ENCODE measurements at places on chromosomes 5 and 9.

DNA sequence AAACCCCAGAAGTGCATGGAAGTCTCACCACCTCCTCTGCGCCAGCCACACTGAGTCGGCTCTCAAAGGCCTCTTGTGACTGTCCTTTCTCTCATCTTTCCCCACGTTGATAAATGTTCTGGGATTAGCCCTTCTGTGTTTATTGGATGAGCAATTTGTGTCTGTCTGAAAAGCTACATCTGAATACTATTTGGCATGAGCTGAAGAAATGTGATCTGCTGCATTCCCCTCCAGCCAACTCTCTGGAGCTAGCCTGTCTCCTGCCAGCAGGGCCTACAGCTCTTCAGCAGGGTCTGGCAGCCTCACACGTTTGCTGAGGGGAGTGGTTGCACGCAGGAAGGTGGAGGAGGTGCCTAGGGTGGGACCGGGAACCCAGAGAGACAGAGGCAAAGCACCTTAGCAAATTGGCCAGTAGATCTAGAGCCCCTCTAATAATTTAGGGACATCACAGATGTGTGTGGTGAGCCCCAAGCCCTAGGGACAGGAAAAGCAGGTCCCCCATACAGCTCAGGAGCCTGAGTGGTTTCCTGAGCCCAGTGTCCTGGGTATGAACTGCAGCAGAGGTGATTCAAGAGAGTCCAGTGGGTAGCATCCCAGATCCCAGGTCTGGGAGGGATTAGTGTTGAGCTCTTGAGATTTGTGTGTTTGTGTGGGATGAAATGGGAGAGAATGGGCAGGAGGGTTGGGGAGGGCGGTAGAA is 20.5 kb upstream of the B4GALT1 start:
- DNase-seq = no peak

DNA sequence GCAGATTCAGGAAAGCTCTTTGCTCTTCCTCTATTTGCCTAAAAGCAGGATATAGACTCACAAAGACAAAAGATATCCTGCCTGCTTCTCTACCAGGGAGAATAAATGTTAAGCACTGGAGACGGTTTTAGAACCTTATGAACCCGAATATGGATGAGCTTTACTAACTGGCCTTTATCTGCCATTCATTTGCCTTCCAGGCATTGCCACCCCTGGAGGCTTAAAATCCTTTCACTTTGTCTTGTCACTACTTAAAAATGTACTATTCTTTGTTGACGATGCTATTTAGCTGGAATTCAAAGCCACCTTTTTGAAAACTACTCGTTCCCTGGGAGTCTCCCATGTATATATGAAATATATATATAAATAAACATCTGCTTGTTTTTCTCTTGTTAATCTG is 23.2 kb upstream of the LVRN start:
- DNase-seq = no peak

DNA sequence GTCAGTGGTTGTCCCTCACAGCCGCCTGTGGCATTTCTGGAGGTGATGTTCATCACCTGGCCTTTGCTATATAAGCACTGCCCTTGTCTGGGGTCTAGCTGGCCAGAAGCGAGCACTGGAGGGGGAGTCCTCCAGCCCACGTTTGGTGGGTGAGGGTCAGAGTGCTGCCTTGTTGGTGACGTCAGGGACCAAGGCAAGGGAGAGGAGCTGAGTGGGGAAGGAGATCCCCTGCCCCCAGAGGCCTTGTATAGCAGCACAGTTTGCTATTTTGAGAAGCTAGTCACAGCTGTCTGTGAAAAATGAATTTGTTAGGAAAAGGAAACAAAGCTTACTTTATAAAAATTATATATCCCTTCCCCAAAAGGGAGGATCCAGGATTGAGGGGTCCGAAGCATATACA is 49.8 kb downstream of the SYK start:
- DNase-seq = no peak

DNA sequence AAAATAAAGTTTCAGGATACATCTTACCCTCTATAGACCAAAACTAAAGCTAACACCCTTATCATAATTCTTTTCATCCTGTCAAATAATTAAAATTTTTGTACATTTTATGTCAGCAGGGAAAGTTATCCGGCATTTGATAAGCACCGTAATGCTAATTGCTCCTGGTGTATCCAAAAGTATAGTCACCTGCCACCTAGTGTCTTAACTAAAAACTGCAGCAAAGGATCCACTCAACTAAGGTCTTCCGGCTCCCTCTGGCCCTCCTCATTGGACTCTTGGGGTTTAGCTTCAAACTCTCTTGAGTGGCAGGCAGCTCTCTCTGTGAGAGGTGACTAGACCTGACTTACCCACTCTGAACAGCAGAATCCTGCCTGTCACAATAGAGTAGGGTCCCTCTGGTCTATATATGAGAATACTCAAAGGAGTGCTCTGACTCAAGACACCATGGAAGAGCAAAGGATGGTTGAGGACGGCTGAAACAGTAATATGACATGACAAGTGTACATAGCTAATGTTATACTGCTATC is 60.4 kb upstream of the CAST start:
- DNase-seq = peak; percentile 44

GRCh38 chr9:99114846-99115500 is 10.1 kb downstream of the TGFBR1 start:
- no peak for DNase-seq

DNA sequence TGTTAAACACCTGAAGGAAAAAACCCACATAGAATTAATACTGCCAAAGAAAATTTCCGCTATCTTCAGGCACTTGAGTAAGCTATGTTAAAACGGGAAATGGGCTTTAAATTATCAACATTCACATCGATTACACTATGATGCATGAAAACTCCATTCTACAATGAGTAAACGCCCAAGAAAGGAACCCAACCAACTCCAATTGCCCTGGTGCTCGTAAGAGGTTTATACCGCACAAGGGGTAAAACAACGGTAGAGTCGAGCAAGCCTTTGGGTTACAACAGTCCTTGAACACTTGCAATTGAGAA is 1.0 kb downstream of the AGTPBP1 start:
- DNase-seq = no peak

DNA sequence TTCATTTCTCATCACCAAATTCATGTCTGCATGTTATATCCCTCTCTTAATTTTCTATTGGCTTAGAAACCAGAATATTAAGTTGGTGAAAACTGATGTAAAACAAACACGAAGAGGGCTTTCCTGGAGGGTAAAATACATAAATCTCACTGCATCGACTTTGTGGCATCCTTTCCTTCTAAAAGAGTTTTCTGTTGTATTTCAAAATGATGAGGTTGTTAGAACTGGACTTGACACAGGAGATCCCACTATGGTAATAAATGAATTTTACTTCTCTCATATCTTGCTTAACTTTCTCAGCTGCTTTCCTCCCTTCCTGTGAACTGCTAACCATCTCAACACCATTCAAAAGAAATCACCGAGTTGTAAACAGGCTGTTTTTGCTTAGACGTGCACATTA is 162.0 kb upstream of the TRPC7 start:
- DNase-seq = no peak

DNA sequence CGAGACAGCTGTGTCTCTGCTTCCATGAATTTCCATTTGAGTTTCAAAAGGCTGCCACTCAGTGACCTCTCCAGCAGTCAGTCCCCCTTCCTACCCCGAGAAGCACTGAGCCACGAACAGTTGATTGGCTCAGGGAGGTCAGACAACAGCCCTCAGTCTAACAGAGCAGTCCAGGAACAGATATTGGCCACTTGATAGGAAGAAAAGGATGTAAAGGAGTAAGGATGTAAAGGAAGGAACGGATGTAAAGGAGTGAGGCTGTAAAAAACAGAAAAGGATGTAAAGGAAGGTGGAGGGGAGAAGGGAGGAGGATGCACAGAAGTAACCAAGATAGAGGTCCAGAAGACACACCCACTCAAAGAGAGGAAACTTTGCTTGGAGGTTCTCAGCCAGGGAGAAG is 3.2 kb upstream of the NR4A3 start:
- no peak for DNase-seq

- no peak for DNase-seq
Observed at GRCh38 chr5:58968350-58968749, 385.5 kb downstream of the RAB3C start.

DNA sequence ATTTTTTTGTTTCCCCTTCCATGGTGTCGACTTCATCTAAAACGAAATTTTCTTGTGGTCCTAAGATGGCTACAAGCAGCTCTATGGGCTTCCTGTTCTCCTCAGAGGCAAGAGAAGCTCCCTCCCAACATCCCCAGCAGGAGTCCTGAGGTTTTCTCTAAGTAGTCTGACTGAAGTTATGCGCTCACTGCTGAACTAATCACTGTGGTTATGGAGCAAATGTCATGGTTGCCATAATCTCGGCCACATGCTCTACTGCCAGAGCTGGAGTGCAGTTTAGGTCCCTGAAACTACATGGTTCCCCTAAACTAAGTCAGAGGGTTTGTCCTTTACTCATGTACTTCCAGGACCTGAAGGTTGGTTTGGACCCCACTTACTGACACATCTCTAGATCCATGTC is 68.0 kb upstream of the MAMDC2 start:
- DNase-seq = no peak

DNA sequence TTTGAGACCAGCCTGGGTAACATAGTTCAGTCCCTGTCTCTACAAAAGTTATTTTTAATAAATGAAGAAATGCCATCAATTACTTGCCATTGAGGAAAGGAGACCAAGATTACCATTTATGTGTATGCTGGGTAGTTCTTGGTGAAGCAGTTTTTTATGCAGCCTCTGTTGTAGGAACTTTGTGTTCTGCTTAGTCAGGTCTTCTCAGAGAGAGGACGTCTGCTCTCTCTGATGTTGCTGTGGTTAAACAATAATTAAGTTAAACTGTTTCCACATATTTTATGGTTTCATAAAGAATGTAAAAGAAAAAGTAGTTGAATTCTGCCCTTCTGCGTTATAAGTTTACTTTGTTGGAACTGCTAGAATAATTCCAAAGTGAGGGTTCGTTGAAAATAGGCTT is 210.5 kb downstream of the KDM4C start:
- no peak for DNase-seq

GRCh38 chr9:108634672-108635462 is 220.9 kb downstream of the ACTL7B start:
- DNase-seq = no peak

DNA sequence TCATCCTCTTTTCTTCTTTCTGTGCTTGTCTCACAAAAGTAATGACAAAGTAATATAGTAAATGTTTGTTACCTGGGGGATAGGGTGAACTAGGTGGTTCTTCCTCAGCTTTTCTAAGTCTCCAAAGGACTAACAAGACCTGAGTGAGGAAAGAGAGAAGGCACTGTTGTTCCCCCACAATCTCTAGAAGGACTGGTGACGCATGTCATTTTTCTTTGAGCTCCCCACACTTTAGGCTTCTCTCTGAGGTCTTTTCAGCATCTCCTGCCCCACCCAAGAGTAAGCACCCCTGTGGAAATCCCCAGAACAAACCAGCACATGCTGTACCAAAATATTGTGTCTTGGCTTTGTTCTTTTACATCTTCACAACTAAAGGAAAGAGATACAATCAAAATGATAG is 2.4 kb upstream of the IL7R start:
- DNase-seq = no peak

DNA sequence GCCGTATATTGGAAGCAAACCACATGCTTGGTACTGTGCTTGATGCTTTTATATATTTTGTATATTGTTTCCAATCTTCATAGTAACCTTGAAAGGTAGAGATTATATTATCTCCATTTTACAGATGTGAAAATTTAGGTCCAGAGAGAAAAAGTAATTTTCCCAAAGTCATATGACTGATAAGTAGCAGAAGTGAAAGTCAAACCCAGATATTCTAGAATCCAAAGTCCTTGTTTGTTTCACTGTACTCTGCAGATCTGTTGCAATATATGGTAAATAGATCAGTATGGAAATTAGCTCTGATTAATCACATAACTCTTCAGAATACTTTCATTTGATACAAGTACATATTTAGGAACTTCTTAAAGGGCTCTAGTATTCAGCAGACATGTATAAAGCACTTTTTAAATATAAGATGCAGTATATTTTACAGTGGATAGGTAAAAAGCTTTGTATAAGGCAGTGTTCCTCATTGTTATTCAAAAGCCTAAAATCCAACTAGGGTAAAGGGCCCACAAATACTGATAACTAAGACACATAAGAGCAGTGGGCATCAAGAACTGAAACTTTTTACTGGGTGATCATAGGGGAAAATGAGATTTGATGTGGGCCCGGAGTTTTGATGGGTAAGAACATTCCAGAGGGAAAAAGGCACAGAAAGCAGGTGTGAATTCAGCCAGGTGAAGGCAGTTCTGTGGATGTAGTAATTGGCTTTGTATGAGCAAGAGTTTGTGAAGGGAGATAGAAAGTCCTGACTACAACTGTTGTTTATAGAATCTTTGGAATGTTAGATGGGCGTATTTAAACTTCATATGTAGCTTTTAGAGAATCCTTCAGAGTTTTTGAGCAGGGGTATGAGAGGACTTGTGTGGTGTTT is 25.0 kb downstream of the NDFIP1 start:
- no peak for DNase-seq

- DNase-seq = no peak
Observed at GRCh38 chr5:68456756-68457217, 241.2 kb downstream of the PIK3R1 start.

GRCh38 chr5:60470881-60471280 is 229.1 kb downstream of the DEPDC1B start:
- DNase-seq = no peak

DNA sequence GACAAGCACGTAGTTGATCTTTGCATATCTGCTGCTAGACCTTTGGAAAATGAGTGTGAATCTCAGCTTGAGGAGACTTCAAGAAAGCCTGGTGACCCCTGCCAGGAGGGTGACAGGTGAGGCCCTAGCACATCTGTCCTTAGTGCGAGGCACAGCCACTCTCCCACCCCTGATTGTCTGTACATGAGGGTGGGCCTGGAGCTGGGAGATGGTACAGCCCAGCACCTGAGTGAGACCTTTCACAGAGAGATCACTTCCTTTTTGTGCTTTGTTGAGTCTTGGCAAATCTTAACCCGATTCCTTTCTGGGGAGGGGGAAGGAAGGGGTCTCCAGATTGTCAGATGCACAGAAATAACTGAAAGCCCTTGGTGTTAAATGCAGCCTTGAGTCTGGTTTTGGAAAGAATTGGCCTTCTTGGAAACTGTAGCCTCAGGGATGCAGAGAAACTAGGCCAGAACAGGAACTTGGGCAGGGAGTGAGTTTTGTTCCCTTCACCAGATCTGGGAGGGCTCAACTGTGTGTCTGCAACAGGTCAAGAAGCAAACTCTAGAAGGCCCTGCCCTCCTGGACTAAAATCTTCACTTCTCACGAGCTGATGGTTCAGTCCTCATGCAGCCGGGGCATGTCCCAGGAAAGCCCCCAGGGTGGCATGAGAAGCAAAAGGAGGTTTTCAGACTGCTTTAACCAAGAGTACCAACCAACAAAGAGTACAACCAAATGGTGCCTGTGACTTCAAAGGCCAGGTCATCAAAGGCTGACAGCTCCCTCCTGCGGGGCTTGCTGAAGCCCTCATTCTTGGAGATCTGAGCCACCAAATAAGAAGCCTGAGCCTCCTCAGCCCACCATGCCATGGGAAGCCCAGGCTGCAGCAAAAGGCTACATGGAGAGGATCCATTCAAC is 20.8 kb upstream of the SEMA4D start:
- no peak for DNase-seq

DNA sequence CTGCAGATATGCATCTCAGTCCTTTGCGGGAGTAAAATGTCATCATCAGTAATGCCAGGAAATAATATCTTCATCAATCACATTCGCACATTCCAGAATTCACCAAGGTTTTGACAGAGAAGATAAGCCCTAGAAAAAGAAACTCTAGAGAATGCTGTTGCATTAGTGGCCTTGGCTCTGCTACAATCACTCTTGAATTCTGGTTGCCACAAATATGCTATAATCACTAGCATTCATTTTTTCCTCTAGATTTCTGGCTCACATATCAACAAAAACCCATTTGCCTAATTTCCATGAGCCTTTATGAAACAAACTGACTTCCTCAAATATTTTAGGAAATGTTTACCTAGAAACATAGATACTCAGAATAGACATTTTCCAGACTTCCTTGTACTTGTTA is 653.4 kb downstream of the ANXA1 start:
- DNase-seq = no peak

All from AG04450 (cell line).